ENCODE measurements at places on chromosomes 12 and 14.

GRCh38 chr12:64304571-64304970, 82.5 kb upstream of the KICS2 start:
- DNase-seq, result no peak

DNA sequence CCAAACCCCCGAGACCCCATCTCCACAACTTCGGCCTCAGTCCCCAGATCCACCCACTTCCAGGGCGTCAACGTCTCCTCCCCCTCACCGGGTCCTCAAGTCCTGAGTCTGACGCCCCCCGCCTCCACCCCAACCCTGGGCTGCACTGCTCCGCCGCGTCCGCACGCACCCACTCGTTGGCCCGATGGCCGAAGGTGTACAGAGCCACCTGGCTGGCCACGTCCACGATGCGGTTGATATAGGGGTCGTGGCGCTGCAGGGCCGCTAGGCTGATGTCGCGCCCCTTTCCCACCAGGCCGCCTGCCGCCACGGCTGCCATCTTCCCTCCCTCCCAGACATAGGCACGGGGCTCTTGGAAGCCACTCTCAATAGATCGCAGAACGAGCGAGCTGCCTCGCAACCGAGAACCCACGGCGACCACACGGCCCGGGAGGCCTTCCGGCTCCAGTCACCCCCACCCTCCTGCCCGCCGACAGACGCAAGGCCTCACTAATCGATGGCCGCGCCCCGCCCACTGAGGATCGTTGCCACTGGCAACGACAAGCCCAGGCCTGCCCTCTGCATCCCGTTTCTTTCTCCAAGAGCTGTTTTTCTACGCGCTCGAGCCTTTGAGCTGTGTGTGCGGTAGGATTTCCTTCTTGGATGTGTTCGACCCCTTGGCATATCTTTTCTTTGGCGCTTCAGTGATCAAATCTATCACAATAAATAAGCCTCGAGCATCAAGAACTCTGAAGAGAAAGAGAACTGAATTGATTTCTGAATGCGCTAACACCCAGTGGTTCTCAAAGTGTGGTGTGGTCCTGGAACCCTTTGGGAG, at the start of gene DCP1B:
Gene DCP1B (minus strand): TSS at position 345 of the 817 bp plus-strand sequence. CDS start 26 bp downstream, at position 319.
- peak; percentile 92 for DNase-seq

- DNase-seq, result no peak
Measured at GRCh38 chr12:77500089-77500488, 330.6 kb upstream of the NAV3 start.

DNA sequence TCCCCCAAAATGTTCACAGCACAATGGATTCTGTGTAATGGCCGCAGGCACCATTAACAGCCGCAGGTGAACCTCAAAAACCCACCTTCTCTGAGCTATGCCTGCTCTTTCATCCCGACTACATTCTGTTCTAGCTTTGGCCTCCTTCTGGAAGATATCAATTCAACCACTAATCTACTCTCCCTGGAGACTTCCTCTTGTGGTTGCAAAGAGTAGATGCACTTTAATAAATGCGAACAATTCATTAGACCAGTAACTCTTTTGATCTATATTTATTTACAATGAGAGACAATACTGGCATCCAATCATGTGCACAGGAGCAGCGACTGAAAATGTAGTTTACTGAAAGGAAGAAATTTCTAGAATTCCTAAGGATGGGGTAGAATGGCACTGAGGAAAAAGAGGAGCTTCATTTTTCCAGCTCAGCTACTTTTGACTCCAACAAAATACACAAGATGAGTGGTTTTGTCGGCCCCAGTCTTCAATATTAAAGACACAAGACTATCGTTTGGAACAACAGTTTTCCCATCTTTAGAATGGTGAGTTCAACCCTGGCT, 5.3 kb downstream of the GRIN2B start:
- DNase-seq, result no peak

GRCh38 chr12:42469355-42470175, 120.0 kb downstream of the PRICKLE1 start:
- DNase-seq, result no peak

- no peak for DNase-seq
Measured at GRCh38 chr14:23115918-23116317, 3.1 kb downstream of the CEBPE start.

GRCh38 chr14:73758392-73759182, 44.4 kb upstream of the PNMA1 start:
- DNase-seq, result peak; percentile 58

GRCh38 chr12:98109266-98109665, 406.1 kb upstream of the TMPO start:
- no peak for DNase-seq

GRCh38 chr12:32679920-32680237, 778 bp downstream of the DNM1L start:
- no peak for DNase-seq

GRCh38 chr14:76112889-76113624, 38.7 kb upstream of the GPATCH2L start:
- DNase-seq, result no peak

GRCh38 chr14:93073910-93074769, 41.6 kb downstream of the ITPK1 start:
- DNase-seq, result no peak
